ENCODE measurements at places on chromosomes 6 and 20.

- H3K4me3 ChIP-seq, result no peak overlapping the region
- no peaks in the 10 kb centered on the region for H3K27me3 ChIP-seq
- no peak overlapping the region for H3K27ac ChIP-seq
- no peak for DNase-seq
- H3K4me1 ChIP-seq, result peaks cover 30% of the 10 kb centered on the region
Observed at GRCh38 chr6:12608016-12608860, 108.3 kb upstream of the PHACTR1 start.

DNA sequence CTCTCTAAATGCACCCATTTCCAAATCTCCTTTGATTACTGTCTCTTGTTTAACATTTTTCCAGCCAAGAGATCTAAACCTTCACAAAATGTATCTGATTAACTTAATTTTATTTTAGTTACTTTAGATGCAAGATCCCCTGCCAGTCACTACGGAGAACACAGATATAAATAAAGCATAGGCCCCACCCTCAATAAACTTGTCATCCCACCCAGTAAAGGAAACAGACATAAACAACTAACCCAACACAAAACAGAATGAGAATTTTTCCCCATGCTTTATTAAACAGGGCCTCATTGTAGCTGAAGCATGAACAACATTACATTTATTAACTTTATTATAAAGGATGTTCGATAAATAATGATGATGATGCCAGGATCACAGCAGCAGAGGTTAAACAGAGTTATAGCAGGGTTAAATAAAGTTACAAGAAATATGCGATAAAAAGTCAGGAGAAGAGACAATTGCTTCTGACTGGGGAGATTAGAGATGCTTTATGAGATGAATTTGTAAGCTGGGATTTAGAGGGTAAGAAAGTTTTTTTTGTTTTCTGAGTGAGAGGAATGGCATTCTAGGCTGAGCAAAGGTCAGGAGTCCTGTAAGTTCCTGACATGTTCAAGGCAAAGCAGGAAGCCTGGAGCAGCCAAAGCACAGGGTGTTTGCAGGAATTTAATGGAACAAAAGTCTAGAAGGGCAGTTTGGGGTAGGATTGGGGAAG, 41.1 kb downstream of the TFAP2A start:
- H3K36me3 ChIP-seq, result no peaks in the 10 kb centered on the region
- no peak overlapping the region for H3K4me3 ChIP-seq
- DNase-seq, result no peak
- H3K27me3 ChIP-seq, result peaks cover 11% of the 10 kb centered on the region
- no peak overlapping the region for H3K27ac ChIP-seq

- no peak overlapping the region for H3K4me3 ChIP-seq
- H3K27me3 ChIP-seq, result no peaks in the 10 kb centered on the region
- no peak for DNase-seq
- H3K4me1 ChIP-seq, result no peaks in the 10 kb centered on the region
- H3K27ac ChIP-seq, result no peak overlapping the region
Observed at GRCh38 chr6:84618836-84619235, 145.6 kb downstream of the TBX18 start.

DNA sequence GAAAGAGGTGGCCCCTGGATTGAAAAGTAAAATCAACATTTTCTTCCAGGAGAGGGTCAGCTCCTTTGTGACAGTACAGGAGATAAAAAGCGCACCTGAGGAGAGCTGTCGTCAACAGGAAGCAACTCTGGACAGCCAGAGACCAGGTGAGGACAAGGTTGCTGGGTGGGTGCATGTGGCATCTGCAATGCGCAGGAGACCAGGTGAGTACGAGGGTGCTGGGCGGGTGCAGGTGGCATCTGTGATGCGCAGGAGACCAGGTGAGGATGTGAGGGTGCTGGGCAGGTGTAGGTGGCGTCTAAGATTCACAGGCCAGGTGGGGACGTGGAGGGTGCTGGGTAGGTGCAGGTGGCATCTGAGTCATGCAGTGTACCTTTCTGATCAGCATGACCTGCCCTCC, 38.4 kb downstream of the WDR27 start:
- H3K36me3 ChIP-seq, result peaks cover 32% of the 10 kb centered on the region
- no peaks in the 10 kb centered on the region for H3K27me3 ChIP-seq
- no peak for DNase-seq
- no peak overlapping the region for H3K4me3 ChIP-seq

DNA sequence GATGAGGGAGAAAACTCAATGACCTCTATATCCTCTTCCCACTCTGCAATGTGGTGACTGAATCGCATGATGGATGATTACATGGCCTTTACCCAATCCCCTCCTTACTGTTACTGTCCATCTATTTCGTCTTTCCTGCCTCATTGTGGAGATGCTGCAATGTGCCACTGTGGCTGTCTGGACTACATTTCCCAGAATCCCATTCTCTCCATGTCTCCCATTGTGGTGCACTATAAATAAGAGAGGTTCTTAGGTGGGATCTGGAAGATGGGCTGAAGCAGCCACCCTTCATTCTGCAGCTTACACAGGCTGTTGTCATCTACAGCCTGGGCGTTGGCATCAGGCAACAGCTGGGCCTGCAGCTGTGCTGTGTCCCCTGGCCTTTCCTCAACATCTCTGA, 233.6 kb downstream of the PRKN start:
- no peak overlapping the region for H3K4me3 ChIP-seq
- H3K27ac ChIP-seq, result no peak overlapping the region
- no peak for DNase-seq
- no peaks in the 10 kb centered on the region for H3K36me3 ChIP-seq
- no peaks in the 10 kb centered on the region for H3K4me1 ChIP-seq

DNA sequence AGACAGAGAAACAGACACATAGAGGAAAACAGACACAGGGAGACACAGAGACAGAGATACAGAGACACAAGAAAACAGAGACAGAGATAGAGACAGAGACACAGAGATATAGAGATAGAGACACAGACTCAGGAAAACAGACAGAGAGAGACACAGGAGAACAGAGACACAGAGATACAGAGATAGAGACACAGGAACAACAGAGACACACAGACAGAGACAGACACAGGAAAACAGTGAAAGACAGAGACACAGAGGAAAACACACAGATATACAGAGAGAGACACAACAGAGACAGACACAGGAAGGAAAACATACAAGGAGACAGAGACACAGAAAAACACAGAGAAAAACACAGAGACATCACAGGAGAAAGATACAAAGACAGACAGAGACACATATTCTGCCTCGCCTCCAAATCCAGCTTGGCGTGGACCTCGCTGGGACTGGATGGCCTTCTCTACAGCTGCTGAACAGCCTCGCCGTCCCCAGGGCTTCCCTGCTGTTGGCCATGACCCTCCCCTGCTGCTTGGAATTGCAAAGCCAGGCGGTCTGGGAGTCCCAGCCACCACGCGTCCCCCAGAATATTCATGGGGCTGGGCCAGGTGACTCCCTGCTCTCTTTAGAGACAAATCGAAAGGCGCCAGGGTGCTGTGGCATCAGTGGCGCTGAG, 36.8 kb downstream of the NTSR1 start:
- H3K4me1 ChIP-seq, result peaks cover 18% of the 10 kb centered on the region
- no peaks in the 10 kb centered on the region for H3K36me3 ChIP-seq
- no peak overlapping the region for H3K27ac ChIP-seq
- peaks cover 7% of the 10 kb centered on the region for H3K27me3 ChIP-seq
- DNase-seq, result no peak

DNA sequence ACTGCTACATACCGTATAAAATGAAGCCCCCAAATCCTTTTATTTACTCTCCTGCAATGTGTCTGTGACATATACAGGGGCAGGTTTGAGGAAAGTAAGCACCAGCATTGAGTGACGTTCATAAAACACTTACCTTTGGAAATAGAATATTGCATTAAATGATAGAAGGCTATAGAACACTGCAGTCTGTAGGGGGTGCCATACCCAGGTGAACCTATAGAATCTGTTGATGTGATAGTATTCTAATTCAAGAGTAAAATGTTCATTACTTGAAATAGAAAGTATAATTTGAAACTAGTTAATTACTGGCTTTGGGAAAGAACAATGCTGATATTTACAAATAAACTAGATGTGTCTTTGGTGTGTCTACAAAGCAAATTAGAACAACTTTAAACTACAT, 47.0 kb upstream of the PRL start:
- H3K4me1 ChIP-seq, result no peaks in the 10 kb centered on the region
- H3K4me3 ChIP-seq, result no peak overlapping the region
- H3K27me3 ChIP-seq, result no peaks in the 10 kb centered on the region

- DNase-seq, result no peak
- no peak overlapping the region for H3K4me3 ChIP-seq
- H3K36me3 ChIP-seq, result no peaks in the 10 kb centered on the region
- no peak overlapping the region for H3K27ac ChIP-seq
- H3K27me3 ChIP-seq, result no peaks in the 10 kb centered on the region
- H3K4me1 ChIP-seq, result no peaks in the 10 kb centered on the region
Observed at GRCh38 chr6:115442323-115442722, 618.4 kb downstream of the FRK start.

GRCh38 chr6:157574851-157575424, 193.9 kb downstream of the ZDHHC14 start:
- DNase-seq, result no peak
- no peak overlapping the region for H3K27ac ChIP-seq
- H3K27me3 ChIP-seq, result no peaks in the 10 kb centered on the region
- no peaks in the 10 kb centered on the region for H3K36me3 ChIP-seq

- no peak overlapping the region for H3K4me3 ChIP-seq
- no peak for DNase-seq
- no peak overlapping the region for H3K27ac ChIP-seq
- no peaks in the 10 kb centered on the region for H3K4me1 ChIP-seq
- no peaks in the 10 kb centered on the region for H3K36me3 ChIP-seq
Observed at GRCh38 chr20:1195226-1195625, 8.0 kb upstream of the C20orf202 start.

GRCh38 chr6:150118627-150119026, 24.2 kb upstream of the PPP1R14C start:
- no peak for DNase-seq
- H3K4me3 ChIP-seq, result no peak overlapping the region
- no peaks in the 10 kb centered on the region for H3K27me3 ChIP-seq
- no peaks in the 10 kb centered on the region for H3K4me1 ChIP-seq
- H3K36me3 ChIP-seq, result no peaks in the 10 kb centered on the region
- no peak overlapping the region for H3K27ac ChIP-seq

DNA sequence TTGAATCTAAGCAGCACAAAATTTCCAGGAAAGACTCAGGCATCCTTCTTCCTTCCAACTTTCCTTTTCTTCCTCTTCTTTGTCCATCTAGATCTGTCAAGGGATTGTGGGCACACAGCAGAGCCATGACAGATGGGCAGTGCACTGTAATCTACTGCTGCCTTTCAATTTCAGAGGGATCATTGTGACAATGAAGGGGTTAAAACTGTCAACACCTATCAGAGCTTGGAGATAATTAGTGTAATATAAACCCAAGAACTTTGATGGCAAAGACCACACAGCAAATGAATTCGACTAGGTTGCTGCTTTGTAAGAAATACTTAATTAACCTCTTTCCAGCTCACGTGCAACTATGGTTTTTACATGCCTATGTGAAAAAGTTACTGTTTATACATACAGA, 55.0 kb downstream of the SAMD5 start:
- no peak overlapping the region for H3K27ac ChIP-seq
- H3K4me3 ChIP-seq, result no peak overlapping the region
- no peaks in the 10 kb centered on the region for H3K27me3 ChIP-seq
- no peaks in the 10 kb centered on the region for H3K4me1 ChIP-seq
- DNase-seq, result no peak
- no peaks in the 10 kb centered on the region for H3K36me3 ChIP-seq

DNA sequence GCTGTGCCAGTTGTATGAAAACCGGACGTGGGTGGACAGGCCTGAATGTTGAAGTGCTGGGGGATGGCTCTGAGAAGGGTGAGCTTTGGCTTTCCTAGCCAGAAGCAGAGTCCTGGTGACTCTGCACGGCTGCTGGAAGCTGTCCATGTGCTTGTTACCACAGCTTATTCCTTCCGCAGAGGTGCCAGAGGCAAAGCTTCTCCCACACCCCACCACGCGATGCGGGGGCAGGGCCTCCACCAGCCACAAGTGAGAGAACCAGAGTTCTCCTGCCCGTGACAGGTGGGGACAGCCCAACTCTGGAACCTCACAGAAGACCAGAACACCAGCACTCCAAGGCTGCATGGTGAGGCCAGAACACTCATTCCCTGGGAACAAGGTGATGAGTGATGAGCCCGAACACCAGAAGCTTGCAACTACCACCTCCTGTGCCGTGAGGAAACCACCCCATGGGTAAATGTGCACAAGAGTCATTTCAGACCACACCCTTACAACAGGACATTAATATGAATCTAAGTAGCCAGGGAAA, 36.7 kb downstream of the JAG1 start:
- peaks cover 21% of the 10 kb centered on the region for H3K36me3 ChIP-seq
- no peak overlapping the region for H3K27ac ChIP-seq
- no peak overlapping the region for H3K4me3 ChIP-seq
- H3K27me3 ChIP-seq, result no peaks in the 10 kb centered on the region
- no peaks in the 10 kb centered on the region for H3K4me1 ChIP-seq

DNA sequence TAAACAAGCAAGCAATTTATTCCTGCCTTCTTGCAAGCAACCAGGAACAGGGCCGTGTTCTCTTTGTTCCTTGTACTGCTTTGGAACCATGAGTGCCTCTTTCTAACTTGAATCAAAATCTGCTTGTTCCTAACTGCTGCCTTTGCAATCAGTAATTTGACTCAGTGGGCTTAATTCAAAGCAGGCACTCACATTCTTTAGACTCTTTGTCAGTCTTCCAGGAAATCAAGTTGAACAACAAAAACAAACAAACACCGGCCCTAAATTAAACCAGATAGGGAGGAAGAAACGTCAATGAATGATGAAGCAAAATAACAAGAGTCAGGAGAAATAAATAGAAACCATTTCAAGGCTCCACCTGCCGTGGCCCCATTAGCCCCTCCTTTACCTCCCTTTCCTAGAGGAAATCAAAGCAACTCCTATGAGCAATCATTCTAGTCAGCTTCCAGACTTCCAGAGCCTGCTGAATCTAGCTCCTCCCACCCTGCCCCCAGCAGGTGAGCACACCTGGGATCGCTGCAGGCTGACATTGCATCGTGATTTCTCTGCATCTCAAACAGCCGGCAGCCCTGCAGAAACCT, 582.2 kb upstream of the FLRT3 start:
- H3K27me3 ChIP-seq, result no peaks in the 10 kb centered on the region
- H3K36me3 ChIP-seq, result no peaks in the 10 kb centered on the region
- H3K4me1 ChIP-seq, result no peaks in the 10 kb centered on the region
- H3K27ac ChIP-seq, result no peak overlapping the region

DNA sequence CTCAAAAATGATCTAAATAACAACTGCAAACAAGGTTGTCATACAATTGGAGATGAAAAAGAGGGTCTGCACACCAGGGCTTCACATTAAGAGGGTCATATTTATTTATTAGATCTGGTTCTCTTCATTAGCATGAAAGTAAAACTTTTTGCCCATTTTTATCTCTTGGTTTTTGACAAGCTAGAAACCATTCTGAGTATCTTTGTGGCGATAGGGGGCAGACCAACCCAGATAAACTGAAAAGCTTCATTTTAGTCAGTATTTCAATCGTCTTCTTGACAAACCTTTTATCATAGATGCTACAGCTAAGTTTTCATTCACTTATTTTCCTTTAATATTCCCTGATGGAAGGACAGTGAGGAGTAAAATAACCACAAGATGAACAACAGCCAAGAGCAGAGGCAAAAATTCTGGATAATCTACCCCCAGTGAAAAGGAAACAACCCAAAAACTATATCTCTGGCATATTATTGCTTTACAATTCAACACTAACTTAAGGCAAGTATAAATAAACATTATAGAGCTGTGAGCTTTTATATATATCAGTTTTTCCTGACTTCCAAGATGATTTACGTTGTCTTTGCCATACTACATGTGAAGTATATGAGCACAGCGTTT, 45.2 kb downstream of the THEMIS start:
- H3K4me3 ChIP-seq, result no peak overlapping the region
- DNase-seq, result no peak
- H3K4me1 ChIP-seq, result no peaks in the 10 kb centered on the region
- no peak overlapping the region for H3K27ac ChIP-seq
- no peaks in the 10 kb centered on the region for H3K27me3 ChIP-seq

Data from spleen (tissue), 13 donors.